Trophoblast cell (in vitro differentiated cells and primary cell): ENCODE measurements at places on chromosomes 2 and 18.

DNA sequence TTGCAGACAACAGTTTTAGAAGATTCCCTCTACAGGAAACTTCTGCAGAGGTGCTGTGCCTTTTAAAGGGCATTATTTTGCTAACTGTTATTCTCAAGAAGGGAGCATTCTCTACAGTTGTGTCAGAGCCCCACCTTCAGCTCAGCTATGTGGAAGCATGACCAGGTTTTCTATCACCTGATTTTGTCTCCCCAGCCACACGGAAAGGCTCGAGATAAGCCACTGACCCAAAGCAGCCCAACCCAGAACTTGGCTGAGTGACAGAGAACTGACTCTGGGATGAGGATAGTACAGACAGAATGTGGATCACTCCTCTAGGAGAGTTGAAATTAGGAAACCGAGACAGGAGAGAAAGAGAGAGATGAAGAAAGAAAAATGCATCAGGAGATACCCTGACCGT is 10.7 kb downstream of the COL4A4 start:
- H3K27me3 ChIP-seq = no peaks in the 10 kb centered on the region
- no peaks in the 10 kb centered on the region for H3K36me3 ChIP-seq
- no peak overlapping the region for H3K27ac ChIP-seq
- no peak overlapping the region for H3K4me3 ChIP-seq

GRCh38 chr2:31324016-31324633 is 90.2 kb downstream of the EHD3 start:
- no peaks in the 10 kb centered on the region for H3K36me3 ChIP-seq
- no peak for DNase-seq
- no peak overlapping the region for H3K4me3 ChIP-seq
- peaks cover 2% of the 10 kb centered on the region for H3K4me1 ChIP-seq
- H3K27ac ChIP-seq = no peak overlapping the region
- no peaks in the 10 kb centered on the region for H3K27me3 ChIP-seq

GRCh38 chr2:237165405-237166276 is 80.0 kb downstream of the COPS8 start:
- H3K27ac ChIP-seq = peak overlapping the region; percentile 12
- H3K27me3 ChIP-seq = no peaks in the 10 kb centered on the region
- peaks cover 3% of the 10 kb centered on the region for H3K4me1 ChIP-seq
- peak; percentile 48 for DNase-seq

DNA sequence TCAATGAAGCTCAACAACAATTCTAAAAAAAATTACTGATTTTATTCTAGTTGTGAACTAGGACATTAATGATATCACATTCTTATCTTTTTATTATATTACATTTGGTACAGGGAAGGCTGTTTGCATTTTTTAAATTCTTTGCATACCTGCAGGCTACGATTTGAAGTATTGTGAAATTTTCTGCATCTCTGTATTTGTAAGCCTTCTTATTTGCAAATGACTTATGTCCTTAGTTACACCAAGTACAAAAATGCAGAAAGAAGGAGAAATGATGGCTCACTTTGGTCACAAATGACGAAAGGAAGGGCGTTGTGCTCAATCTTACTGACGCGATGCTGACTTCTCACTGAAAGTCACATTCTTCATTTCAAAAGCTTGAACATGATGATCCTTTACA is 227.5 kb upstream of the SOX11 start:
- DNase-seq = no peak
- no peaks in the 10 kb centered on the region for H3K36me3 ChIP-seq
- no peak overlapping the region for H3K27ac ChIP-seq
- H3K4me1 ChIP-seq = no peaks in the 10 kb centered on the region
- no peak overlapping the region for H3K4me3 ChIP-seq

DNA sequence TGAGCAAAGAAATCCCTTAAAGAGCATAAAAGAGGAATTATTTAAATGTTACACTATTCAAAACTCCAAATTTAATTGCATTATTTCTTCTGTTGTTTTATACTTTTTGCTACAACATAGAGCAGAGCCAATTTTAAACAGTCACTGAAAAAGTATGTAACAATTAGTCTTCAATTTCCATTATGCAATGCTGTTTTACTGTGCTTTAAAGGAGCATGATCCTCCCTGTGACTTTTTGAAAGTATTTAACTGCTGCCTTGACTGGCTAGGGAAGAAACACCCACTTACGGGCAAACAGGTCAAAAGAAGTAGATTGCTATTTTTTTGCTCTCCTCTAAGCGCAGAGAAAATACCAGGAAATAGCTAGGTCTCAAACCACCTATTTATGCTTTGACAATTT is 217.4 kb upstream of the GCFC2 start:
- no peak for DNase-seq
- H3K4me3 ChIP-seq = no peak overlapping the region
- no peaks in the 10 kb centered on the region for H3K27me3 ChIP-seq
- H3K36me3 ChIP-seq = no peaks in the 10 kb centered on the region
- no peaks in the 10 kb centered on the region for H3K4me1 ChIP-seq

GRCh38 chr2:234377761-234378391 is 119.0 kb downstream of the ARL4C start:
- no peaks in the 10 kb centered on the region for H3K27me3 ChIP-seq
- H3K36me3 ChIP-seq = no peaks in the 10 kb centered on the region
- no peaks in the 10 kb centered on the region for H3K4me1 ChIP-seq
- H3K27ac ChIP-seq = no peak overlapping the region
- H3K4me3 ChIP-seq = no peak overlapping the region
- peak; percentile 7 for DNase-seq

DNA sequence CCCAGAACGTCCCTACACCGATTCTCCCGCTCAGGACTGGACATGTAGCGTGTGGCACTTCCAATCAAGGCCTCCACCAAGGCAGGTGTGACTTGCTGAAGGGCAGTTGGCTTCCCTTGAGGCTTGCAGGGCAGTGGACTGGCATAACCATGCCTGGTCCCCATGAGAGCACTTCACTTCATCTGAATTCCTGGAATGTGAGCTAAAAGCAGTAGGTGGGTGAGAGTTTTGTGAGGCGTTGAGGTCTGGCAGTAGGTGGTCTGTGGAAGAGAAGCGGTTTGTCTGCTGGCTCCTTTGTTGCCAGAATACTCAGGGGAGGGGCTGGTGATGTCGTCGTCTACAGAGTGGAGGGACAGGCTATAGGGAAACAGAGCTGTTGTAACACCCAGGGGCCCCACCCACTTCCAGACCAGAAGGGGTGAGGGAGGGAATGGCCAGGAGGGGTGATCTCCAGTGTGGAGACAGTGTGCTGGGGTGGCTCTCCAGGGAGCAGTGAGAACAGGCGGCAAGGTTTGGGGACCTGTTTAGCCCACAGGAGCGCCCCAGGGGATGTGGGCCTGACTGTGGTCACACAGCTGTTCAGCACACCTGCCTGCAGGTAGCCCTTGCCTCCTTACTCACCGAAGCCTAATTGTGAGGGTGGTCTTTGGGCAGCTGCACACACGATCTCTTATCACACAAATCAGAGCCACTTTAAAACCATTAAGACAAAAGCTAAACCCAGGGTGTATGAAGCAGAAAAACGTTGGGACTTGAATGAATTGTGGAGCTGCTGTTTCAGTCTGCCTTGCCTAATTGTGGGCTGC is 21.5 kb upstream of the ALKAL2 start:
- no peaks in the 10 kb centered on the region for H3K36me3 ChIP-seq
- peaks cover 8% of the 10 kb centered on the region for H3K4me1 ChIP-seq
- no peak for DNase-seq
- no peaks in the 10 kb centered on the region for H3K27me3 ChIP-seq

DNA sequence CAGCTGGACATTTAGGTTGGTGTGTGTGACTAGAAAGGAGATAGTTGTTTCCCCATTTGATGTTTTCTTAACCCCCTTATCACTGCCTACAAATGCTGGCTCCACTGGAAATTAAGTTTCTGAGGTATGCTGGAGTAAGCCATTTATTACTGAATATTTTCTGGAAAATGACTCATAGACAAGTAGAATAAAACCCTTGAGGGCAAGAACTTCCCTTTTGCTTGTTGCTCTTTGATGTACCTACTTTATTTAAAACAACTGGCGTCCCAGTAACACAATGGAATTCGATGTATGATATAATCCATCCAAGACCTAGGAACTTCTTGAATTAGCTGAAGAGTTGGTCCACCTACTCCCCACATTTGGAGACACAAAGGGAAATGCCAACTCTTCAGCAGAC is 33.3 kb upstream of the SESTD1 start:
- DNase-seq = no peak
- H3K4me3 ChIP-seq = no peak overlapping the region
- H3K4me1 ChIP-seq = no peaks in the 10 kb centered on the region
- no peak overlapping the region for H3K27ac ChIP-seq

- no peaks in the 10 kb centered on the region for H3K36me3 ChIP-seq
- no peaks in the 10 kb centered on the region for H3K4me1 ChIP-seq
- peak; percentile 32 for DNase-seq
- no peak overlapping the region for H3K4me3 ChIP-seq
- H3K27me3 ChIP-seq = no peaks in the 10 kb centered on the region
Measured at GRCh38 chr18:79523736-79524180, 128.0 kb downstream of the NFATC1 start.

- no peaks in the 10 kb centered on the region for H3K4me1 ChIP-seq
- no peak overlapping the region for H3K27ac ChIP-seq
- H3K27me3 ChIP-seq = no peaks in the 10 kb centered on the region
- no peak overlapping the region for H3K4me3 ChIP-seq
Measured at GRCh38 chr2:45904267-45904945, 252.9 kb downstream of the PRKCE start.

DNA sequence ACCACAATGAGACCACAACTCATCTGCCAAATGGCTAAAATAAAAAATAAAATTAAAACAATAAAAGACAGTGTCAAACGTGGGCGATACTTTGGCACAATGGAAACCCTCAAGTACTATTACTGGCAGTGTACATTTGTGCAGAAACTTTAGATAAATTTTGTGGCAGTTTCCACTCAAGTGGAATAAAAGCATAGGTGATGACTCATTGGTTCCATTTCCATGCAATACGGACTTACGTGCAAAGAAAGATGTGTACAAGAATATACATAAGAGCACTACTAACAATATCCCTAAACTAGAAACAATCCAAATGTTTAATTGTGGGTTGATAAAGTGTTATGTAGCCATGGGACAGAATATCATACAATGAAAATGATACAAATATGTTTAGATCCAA is 259.0 kb upstream of the HNMT start:
- H3K27ac ChIP-seq = no peak overlapping the region
- H3K36me3 ChIP-seq = no peaks in the 10 kb centered on the region
- H3K4me3 ChIP-seq = no peak overlapping the region
- no peak for DNase-seq
- H3K4me1 ChIP-seq = peaks cover under 1% of the 10 kb centered on the region

DNA sequence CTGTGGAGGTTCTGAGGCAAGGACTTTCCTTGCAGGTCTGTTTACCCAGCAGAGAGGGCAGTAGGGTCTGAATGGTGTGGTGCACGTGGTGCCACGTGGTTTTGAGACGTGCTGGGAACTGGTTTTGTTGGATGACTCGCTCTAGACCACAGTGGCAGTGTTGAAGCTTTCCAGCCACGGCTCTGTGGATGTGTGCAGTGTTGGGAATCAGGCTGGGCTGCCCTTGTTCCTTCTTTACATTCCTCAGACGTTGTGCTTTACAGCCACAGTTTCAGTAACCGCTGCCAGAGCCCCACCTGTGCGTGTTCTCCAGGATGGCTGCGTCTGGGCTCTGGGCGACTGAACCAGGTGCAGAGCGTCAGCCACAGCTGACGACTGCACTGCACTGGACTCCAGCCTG is 8.2 kb downstream of the CTDP1 start:
- H3K4me1 ChIP-seq = peaks cover 8% of the 10 kb centered on the region
- no peak overlapping the region for H3K4me3 ChIP-seq
- H3K27ac ChIP-seq = no peak overlapping the region
- DNase-seq = no peak
- H3K27me3 ChIP-seq = no peaks in the 10 kb centered on the region

DNA sequence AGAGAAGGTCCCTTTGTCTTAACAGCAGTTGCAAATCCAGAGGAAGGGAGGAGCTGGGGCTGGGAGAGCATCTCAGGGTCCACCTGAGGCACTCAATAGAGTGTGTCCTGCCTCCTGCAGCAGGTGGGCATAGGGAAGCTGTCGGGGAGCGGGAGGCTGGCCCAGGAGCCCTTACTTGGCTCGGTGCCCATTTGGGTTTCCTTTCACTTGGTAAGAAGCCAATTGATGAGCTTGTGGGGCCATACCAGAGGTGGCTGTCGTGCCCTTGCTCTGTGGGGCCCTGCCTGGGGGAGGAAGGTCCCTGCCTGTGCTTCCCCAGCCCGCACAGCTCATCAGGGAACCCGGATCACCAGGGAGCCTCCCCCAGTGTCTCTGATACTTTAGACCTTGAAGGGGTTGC is 229.7 kb downstream of the DYSF start:
- H3K4me3 ChIP-seq = no peak overlapping the region
- no peak for DNase-seq
- H3K27me3 ChIP-seq = no peaks in the 10 kb centered on the region
- H3K27ac ChIP-seq = no peak overlapping the region
- H3K36me3 ChIP-seq = peaks cover 11% of the 10 kb centered on the region

DNA sequence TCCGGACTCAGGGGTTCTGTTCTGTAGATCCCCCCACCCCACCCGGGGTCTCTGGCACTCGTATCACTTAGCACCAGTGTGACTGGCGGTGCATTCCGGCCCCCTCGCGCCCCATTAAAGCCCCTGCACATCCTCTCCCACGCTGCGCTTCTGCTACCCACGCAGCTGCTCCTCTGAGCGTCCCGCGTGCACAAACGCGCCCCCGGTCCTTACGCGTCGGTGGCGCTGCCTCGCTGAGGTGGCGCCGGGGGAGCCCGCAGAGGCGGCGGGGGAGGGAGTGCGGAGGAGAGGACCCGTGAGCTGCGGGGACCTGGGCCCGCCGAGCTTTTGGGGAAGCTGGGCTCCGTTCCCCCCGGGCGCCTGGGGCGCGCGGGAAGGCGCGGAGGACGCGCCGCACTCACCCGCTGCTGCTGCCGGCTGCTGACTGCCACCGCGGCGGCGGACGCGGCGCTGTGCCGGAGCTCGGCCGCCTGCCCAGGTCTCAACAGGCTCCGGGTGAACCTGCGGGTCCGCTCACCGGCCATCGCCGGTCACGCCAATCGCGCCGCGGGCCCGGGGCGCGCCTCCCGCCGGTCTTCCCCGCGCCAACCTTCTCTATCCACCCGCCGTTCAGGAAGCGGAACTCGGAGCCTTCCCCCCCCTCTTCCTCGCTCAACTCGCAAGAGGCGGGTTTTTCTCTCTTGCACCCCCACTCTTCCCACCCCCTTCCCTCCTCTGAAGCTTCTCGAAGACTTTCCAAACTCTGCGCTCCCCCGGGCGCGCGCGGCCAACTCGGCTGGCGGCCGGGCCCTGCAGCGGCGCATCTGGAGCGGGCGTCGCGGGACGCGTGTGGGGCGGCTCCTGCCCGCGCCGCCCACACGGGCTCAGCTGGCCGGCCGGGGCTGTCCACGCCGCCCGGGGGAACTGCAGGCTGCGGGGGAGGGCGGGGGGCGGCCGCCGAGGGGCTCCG is at the start of gene DOCK10:
TSS of gene DOCK10 (minus strand) at position 618 of the 949 bp plus-strand sequence. CDS start at position 524, 94 bp downstream.
- H3K4me1 ChIP-seq = peaks cover 4% of the 10 kb centered on the region
- H3K27ac ChIP-seq = no peak within 1 kb of the TSS
- no peaks in the 10 kb centered on the region for H3K36me3 ChIP-seq
- DNase-seq = no peak

- H3K27me3 ChIP-seq = no peaks in the 10 kb centered on the region
- H3K27ac ChIP-seq = no peak overlapping the region
- no peak overlapping the region for H3K4me3 ChIP-seq
- peaks cover 10% of the 10 kb centered on the region for H3K36me3 ChIP-seq
Measured at GRCh38 chr2:3491716-3492474, 27.4 kb downstream of the ADI1 start.
